Stimulated activated CD8-positive, alpha-beta memory T cell treated with anti-CD3 and anti-CD28 coated beads, Interleukin-4, amount 100 ng/mL, for 1 hour (primary cell): ENCODE measurements at places on chromosomes 7 and 10.

DNA sequence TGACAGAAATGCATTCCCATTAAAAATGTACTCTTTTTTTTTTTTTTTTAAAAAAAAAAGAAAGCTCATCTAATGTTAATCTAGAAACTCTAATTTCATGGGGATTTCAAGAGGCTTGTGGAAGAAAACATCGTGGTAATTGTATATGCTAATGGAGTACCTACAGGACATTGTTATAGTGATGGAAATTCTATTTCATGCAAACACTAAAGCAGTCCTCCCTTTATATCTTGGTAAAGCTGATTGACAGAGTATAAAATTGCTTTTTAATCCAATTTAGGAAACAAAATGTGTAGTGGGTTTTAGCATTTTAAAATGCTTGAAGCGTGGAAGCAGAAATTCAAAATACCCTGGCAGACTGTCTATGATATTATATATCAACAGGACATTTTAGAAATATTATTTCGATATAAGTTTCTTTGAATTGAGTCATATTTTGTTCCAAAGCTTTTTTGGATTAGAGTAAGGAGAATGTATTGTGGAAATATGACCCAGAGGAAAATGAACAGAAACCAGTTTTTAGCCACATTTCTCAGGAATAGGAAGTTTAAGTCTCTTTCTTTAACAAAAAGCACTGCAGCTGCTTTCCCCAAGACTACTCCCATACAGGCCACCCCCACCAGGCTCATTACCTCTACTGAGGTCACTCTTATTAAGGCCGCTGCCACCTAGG lies 121.9 kb downstream of the WNT2 start:
- DNase-seq, result no peak

DNA sequence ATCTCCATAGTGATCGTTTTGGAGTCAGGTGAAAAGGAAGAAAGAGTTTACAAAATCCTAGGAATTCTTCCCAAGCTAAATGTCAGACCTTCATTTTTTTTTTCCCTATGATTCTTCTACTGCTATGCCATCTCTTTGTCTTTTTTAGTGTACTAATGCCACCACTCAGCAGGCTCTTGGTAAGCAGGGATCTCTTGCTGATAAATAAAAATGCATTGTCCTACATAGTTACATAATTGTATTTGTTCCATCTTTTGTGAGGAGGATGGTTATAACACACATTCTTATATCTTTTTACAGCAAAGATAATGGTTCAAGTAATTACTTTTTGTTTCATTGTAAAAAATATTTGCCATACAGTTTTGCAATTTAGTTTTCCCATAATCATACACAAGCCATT lies 36.8 kb upstream of the AFAP1L2 start:
- no peak for DNase-seq

- no peak for DNase-seq
These were observed 353.2 kb downstream of the HGF start for GRCh38 chr7:81416659-81417058.

DNA sequence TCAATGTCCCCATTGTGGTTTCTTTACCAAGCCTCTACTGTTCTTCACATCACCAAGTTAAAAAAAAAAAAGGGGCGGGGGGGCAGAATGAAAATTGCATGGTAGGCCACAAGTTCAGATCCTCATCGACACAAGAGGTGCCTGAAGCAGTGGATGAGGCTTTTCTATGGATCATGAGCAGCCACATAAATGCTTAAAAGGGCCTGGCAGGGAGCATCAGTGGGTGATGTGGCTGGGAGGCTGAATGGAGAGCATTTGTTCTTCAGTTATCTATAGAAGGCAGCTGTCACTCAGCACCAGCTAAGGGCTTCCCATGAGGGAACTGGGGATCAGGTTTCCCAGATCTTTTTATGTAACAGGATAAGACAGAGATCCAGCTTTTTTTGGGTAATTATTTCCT lies 117.9 kb downstream of the CFTR start:
- DNase-seq, result no peak

GRCh38 chr10:97333601-97334369 lies 744 bp downstream of the FRAT2 start:
- no peak for DNase-seq

DNA sequence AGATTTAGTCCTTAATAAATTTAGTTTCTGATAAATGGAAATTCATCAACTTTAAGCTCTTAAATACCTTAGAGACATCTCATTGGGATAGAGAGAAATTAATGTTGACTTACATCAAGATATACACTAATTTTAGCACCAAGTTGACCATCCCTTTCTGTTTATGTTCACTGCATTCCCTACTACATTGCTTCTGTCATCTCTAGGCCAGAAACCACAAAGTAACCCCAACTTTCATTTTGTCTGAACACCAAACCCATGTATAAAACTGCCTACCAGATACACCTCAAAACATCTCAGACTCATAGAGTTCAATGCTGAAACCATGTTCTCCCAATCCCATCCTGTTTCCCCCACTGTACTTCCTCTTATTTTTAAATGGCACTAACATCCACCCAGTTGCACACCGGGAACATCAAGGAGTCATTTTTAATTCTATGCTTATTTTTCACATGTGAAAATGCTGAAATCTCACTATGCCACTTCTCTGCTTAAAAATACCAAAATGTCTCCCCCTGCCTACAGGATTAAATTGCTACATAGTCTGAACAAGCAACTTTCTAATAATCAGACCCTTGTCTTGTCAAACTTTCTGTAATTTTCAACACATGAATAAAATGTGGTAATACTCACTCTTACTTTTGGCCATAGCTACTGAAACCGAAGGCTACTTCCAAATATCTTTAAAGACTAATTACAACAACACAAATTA lies 201.6 kb downstream of the SEMA3D start:
- no peak for DNase-seq

- DNase-seq, result no peak
These were observed 3.9 kb downstream of the CASD1 start for GRCh38 chr7:94513565-94513860.

DNA sequence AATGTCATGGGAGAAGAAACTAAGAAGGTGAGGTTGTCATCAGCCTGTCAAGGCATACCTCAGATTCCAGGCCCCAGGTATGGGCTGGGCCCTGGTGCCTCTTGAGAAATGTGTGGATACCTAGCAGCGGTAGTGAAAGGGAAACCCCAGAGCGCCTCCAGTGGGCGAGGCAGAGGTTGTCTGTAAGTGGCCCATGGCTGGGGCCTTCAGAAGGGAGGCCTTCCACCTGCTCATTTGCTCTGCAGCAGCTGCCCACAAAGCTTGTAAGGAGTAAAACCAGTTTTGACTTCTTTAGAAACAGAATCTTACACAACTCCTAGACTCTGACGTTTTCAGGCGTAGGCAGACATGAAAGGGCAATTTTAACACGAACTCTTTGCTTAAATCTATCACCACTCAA lies 509.9 kb downstream of the PARD3 start:
- DNase-seq, result no peak

GRCh38 chr10:47152861-47153349 lies 147.1 kb upstream of the GDF10 start:
- DNase-seq, result no peak

DNA sequence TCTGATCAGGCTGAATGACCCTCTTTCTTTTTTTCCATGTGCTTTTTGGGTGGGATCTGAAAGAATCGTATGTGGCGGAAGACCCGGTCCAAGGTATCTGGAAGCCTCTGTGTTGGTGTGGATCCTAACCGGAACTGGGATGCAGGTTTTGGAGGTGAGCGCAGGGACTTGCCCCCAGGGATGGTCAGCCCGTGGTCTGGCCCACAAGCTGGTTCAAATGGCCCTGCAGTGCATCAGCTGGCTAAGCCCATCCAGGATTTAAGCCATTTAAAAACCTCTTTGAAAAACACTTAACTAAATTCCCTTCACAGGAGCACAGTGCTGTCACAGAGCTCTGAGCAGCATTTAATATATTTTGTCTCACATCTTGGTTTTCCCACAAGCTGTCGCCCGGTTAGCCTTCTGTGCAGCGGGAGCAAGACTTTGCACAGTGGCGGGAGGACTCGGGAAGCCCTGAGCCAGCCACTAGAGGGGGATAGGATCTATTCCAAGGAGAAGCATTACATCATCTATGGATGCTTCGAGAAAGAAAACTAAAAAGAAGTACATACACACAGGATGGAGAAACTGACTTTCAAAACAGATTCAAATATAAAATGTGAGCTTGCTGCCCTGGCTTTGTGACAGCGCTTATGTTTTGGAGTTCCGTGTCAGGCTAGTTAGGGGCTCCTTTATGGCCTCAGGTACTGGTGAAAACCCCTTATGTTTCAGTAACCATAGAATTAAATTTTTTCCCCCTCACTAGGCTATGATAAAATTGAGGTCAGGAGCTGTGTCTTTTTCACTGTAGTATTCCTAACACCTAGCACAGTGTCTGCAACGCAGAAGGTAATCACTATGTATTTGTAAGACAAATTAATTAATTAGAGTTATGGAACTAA lies 11.3 kb downstream of the CPA2 start:
- DNase-seq, result no peak

- DNase-seq, result no peak
These were observed 929 bp upstream of the HGF start for GRCh38 chr7:81770728-81771223.
